ENCODE measurements at places on chromosomes 12 and 14.

GRCh38 chr14:102751088-102751487 lies 26.2 kb upstream of the TRAF3 start:
- no peak for DNase-seq

DNA sequence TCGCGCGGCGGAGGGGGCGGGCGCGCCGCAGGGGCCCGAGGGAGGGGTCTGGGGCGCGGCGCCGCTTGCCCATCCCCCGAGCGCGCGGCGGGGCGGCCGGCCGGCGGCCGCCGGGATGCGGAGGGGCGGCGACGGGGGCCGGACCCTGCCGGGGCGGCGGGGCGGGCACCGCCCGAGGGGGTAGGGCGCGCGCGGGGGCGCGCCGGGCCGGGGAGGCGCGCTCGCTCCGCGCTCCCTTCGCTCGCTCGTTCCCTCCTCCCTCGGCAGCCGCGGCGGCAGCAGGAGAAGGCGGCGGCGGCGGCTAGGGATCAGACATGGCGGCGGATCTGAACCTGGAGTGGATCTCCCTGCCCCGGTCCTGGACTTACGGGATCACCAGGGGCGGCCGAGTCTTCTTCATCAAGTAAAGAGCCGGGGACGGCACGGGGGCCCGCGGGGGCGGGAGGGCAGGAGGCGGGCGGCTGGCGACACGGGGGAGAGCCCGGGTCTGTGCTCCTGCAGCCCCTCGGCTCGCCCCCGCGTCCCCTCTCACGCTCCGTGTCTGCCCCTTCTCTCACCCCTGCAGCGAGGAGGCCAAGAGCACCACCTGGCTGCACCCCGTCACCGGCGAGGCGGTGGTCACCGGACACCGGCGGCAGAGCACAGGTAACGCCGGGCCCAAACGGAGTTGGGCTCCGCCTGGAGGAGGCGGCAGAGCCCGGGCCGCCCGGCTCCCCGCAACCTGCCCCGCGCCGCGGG lies at the start of gene PLEKHA5:
PLEKHA5 (plus strand) TSS at position 248 of the 738 bp plus-strand sequence; CDS start at position 315, 67 bp downstream.
- peak; percentile 49 for DNase-seq

DNA sequence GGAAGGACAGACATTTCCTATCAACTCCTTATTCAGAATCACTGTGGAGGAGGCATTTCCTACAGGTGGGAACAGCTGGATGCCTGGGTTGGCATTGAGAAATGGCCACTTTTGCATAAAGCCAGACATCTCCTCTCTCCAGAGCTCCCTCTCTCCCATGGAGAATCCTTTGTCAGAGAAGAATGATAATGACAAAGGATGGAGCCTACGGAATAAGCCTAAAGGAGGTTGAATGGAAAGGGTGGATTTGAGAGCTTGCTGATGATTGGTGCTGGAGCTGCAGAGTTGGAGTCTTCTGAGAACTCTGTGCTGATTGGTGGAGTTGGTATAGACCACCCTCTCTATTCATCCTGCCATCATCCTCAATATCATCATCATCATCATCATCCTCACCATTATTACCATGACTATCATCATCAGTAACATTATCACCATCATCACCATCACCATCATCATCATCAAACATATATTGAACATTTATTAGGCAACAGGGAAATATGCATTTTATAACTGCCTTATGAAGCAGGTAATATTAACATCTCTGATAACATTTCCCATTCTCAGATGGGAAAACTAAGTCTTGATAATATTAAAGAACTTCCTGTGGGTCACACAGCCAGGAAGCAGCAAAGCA lies 89.2 kb upstream of the HSPB8 start:
- DNase-seq: no peak

DNA sequence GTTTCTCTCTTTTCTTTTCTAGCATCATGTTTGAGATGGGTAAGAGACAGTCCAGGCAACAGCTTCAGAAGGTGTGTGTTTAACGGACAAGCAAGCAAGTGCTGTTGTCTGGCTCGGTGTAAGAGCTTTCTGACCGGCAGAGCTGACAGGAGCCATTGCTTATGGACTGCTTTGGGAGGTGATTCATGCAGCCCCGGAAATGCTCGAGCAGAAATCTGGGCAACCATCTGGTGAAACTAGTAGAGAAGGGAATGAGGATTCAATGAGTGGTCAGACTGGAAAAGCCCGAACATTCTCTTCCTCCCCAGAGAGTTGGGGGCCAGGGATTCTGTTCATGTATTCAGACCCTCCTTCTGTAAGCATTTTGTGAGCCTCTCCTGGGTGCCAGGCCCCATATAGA lies 24.4 kb downstream of the TUNAR start:
- no peak for DNase-seq

DNA sequence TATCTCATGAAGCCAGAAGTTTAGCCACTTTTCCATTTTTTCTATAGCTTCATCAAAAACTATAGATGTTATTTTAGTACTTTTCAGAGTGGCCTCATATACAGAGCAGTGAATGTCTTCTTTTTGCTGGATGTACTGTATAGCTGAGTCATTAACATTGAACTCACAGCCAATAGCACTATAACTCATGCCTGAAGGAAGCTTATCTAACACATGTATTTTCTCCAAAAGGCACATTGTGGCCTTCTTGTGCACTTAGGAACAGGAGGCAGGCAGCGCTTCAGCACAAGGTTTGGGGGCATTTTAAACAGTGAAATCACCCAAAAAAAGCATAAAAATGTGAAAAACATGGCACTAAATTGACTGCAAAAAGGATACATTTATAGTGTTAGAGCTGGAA lies 336.8 kb upstream of the TMTC1 start:
- no peak for DNase-seq

GRCh38 chr14:24870949-24871701 lies 178.8 kb downstream of the STXBP6 start:
- DNase-seq: no peak

GRCh38 chr12:104494793-104495158 lies 38.0 kb downstream of the CHST11 start:
- DNase-seq: no peak

- no peak for DNase-seq
Observed at GRCh38 chr14:21749306-21749868, 75.8 kb upstream of the OR4E1 start.

DNA sequence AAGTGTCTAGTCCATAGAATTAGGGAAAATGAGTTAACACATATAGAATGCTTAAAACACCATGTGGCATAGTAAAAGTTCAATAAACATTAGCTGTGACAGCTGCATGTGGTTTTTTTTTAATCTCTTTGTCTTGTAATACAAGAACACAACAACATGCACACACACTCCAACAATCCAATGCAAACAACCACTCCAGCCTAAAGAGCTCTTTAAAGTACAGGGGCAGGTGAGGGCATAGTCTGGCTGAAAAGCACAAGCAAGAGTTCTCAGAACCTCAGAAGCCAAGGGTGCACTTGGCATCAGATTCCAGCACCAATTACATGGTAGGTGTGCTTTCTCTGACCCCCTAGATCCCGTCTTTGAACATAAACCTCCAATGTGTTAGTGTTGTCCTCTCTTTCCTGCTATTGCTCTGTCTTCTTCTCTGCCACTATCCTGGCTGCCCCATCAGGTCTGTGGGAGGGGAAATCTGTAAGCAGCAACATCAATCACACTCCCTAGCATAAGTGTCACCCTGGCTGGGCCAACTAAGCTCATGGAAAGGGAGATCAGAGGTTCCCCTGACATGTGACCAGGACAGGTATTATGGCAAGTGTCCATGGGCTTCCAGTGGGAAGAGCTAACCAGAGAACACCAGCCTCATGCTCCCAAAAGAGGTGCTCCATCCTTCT lies 91.0 kb downstream of the SLC8A3 start:
- no peak for DNase-seq

GRCh38 chr14:105200074-105200473 lies 19.0 kb upstream of the NUDT14 start:
- DNase-seq: no peak

- no peak for DNase-seq
Observed at GRCh38 chr12:5612556-5613410, 180.9 kb downstream of the NTF3 start.

- DNase-seq: peak; percentile 69
Observed at GRCh38 chr12:108861878-108862587, 4.7 kb upstream of the SSH1 start.

DNA sequence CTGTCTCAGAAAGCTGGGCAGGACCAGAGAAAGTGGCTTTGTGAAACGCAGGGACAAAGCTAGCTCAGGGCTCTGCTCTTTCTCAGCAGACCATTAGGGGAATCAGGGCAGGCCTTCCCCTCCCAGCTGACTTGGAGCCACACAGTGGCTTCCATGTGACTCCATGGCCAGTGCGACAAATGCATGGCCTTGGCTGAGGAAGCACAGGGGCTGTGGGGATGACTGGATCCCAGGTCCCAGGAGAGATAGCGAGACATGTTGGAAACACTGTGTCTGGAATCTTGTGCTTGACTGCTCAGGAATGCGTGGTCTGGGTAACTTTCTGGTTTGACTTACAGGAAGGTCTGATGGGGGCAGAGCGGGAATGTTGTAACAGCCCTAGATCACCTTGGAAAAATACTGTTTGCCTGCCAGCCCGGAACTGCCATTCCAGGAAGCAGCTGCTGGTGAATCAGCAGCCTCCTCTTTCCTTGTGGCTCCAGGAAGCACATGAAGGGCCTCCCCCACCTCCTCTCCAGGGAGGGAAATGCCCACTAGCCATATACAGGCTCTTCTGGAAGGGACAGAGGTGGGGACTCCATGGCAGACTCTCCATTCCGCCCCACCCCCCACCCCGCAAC lies 133.5 kb upstream of the HIF1A start:
- DNase-seq: peak; percentile 54

DNA sequence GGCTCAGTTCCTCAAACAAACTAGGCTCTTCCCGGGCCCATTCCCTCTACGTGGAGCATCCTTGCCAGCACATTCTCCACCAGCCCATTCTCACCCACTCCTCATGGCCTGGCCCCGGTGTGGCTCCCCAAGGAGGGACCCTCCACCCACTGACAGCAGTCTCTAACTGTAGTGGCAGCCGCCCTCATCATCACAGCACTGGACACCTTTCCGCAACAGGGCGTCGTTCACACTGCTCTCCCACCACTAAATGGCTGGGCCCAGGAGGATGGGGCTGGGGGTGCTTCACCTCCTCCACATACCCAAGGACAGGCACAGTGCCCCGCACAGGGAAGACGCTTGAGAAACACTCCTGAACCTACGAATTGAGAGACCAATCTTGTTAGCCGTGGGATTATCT lies 123.0 kb downstream of the RIMBP2 start:
- DNase-seq: no peak

DNA sequence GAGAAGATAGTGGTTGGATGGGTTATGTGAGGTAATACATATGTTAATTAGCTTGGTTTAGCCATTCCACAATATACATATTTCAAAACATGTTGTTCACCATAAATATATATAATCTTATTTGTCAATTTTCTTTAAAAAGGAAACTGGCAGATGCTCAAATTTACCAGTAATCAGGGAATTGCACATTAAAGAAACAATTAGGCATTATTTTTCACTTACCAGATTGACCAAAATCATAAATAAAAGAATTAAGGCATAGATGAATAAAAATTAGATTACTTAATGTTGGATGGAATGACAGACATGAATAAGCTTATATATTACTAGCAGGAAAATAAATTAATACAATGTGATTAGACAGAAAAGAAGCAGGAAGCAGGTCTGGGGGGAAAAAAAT lies 147.2 kb downstream of the PLEKHA5 start:
- no peak for DNase-seq

DNA sequence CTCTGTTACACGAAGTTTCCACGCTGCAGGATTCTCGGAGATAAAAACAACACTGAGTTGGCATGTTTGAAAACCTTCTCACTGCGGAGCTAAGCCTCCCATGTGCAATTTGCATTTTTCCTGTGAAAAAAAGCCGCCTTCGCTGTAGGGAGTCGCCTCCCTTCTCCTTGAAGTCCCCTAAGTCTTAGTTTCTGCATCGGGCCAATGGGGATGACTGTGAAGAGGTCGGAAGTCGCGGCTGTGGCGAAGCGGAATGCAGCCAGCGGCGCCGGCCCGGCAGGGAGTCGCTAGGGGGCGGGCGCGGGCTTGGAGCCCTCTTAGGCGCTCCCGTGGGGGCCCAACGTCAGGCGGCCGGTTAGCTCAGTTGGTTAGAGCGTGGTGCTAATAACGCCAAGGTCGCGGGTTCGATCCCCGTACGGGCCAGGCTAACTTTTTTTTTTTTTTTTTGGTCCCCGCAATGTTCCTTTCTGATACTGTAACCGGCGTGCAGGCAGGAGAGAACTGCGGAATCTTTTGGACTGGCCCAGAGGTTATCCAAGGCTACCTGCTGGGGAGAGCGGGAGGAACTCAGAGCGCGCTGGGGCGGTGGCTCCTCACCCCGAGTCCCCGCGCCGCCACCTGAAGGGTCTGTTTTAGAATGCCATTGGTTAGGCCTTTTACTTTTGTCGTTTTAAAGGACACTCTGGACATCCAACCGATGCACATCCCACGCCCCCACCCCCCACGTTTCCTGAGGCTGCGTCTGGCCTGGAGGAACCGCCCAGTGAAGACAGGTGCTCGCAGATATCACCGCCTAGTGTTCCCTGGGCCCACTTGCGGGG lies 2.6 kb upstream of the ZNF839 start:
- DNase-seq: peak; percentile 92

GRCh38 chr12:26471560-26471959 lies 276.2 kb downstream of the SSPN start:
- DNase-seq: peak; percentile 94

- peak; percentile 28 for DNase-seq
Observed at GRCh38 chr14:22850944-22851764, 14.8 kb downstream of the MMP14 start.

GRCh38 chr14:24195186-24196070 lies at the start of gene TM9SF1:
TSS of gene TM9SF1 (minus strand) at chr14:24195441. CDS start at chr14:24195019, 422 bp downstream.
- DNase-seq: peak; percentile 83

DNA sequence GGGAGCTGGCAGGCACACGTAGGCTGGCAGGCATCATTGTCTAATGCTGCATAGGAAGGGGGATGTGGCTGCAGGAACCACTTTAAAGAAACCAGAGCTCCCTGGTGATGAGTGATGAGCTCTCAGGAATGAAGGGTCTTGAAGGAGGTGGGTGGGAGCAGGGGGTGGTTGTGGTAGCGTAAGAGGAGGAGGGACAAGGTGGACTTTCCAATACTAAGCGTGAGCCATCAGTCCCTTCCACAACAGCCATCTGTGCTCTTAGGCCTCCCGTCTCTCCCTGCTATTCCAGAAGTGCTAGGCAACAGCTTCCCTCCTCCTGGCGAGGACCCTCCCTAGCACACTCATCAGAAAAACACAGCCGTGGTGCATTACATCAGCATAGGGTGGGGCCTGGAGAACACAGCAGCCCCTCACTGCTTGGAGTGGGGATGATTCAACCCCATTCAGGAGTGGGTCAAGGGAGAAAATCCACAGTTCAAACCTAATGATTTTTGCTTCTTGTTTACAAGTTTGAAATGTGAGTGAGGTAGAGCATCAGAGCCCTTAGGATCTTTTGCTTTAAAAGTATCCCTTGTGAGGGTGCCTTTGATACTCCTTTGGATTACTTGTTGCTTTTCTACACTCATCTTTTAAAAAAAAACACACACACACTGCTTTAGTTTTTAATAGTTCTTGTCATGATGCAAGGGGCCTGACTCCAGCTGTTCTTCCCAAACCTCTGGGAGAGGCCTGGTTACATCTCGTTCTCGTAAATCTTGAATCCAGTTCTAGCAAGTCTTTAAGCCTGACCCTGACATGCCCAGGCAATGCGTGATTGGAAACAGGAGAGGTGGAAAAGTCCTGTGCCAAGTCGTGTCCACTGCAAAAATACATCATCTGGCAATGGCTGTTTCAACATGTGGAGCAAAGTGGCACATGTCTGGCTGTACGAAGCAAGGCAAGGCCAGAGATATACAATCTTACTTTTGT lies 356.4 kb upstream of the DDHD1 start:
- no peak for DNase-seq
